PC-9 (cell line): ENCODE measurements at places on chromosomes 7 and 10. TPM values are rescaled to one million over a fixed set of nuclear protein-coding genes. Genes with fewer than 3 reads are reported as not detected.

- no peak for DNase-seq
- no peaks in the 10 kb centered on the region for H3K36me3 ChIP-seq
- no peaks in the 10 kb centered on the region for H3K27me3 ChIP-seq
- H3K27ac ChIP-seq, result no peak overlapping the region
These were observed 32.0 kb downstream of the PSMC2 start for GRCh38 chr7:103379270-103379975.

Gene PRSS37
- total RNA-seq, result not detected in 2 replicates

- DNase-seq, result no peak
- no peaks in the 10 kb centered on the region for H3K36me3 ChIP-seq
- no peaks in the 10 kb centered on the region for H3K4me1 ChIP-seq
- no peak overlapping the region for H3K4me3 ChIP-seq
These were observed 61.4 kb downstream of the MGAM2 start for GRCh38 chr7:142172932-142173331.

Gene PIP
- not detected in 2 replicates for total RNA-seq

DNA sequence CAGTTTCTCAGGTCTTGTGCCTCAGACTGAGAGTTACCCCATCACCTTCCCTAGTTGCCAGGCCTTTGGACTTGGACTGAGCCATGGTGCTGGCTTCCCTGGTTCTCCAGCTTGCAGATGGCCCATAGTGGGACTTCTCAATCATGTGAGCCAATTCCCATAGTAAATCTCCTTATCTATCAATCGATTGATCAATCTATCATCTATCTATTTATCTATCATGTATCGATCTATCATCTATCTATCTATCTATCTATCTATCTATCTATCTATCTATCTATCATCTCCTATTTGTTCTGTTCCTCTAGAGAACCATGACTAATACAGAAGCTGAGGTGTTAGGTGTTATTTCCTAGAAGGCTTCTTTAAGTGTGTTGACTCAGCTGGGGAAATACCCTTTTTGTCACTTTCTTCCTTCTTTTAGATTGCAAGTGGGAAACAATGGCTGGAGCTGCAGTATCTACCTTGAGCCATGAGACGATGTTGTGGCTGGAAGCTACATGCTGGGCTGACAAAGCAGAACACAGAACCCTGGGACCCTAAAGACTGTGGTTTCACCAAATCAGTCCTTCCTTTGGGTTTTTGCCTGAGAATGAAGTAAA is 234.7 kb upstream of the GLI3 start:
- H3K4me3 ChIP-seq, result no peak overlapping the region
- peaks cover 67% of the 10 kb centered on the region for H3K27me3 ChIP-seq
- no peak for DNase-seq

Gene GPRIN2
- total RNA-seq, result 33.1 and 53.6 TPM in 2 replicates

Gene HABP2
- not detected in 2 replicates for total RNA-seq

- H3K36me3 ChIP-seq, result no peaks in the 10 kb centered on the region
- H3K4me3 ChIP-seq, result no peak overlapping the region
- H3K27ac ChIP-seq, result no peak overlapping the region
- no peaks in the 10 kb centered on the region for H3K4me1 ChIP-seq
- peaks cover 59% of the 10 kb centered on the region for H3K27me3 ChIP-seq
These were observed 77.8 kb downstream of the TCERG1L start for GRCh38 chr10:131233611-131234258.

GRCh38 chr10:103638948-103639347 is 145.4 kb downstream of the NEURL1 start:
- no peaks in the 10 kb centered on the region for H3K27me3 ChIP-seq
- H3K36me3 ChIP-seq, result no peaks in the 10 kb centered on the region
- no peaks in the 10 kb centered on the region for H3K4me1 ChIP-seq
- no peak overlapping the region for H3K27ac ChIP-seq

Gene NEBL
- total RNA-seq, result 21.9 and 22.6 TPM in 2 replicates
